ENCODE measurements at places on chromosomes 5 and 9.

DNA sequence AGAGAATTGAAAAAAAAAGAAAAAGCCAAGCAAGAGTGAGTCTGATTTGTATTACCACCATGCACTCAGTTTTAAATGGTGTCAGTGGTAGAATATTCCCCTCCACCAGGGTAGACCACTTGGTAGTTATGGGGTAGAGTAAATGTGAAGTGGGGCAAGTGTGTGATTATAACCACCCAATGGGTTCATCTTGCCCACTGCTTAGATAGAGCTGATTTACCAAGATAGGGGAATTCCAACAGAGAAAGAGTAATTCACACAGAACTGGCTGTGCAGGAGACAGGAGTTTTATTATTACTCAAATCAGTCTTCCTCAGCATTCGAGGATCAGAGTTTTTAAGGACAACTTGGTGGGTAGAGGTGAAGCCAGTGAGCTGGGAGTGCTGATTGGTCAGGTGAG, 113.3 kb upstream of the RAI14 start:
- no peak for DNase-seq

DNA sequence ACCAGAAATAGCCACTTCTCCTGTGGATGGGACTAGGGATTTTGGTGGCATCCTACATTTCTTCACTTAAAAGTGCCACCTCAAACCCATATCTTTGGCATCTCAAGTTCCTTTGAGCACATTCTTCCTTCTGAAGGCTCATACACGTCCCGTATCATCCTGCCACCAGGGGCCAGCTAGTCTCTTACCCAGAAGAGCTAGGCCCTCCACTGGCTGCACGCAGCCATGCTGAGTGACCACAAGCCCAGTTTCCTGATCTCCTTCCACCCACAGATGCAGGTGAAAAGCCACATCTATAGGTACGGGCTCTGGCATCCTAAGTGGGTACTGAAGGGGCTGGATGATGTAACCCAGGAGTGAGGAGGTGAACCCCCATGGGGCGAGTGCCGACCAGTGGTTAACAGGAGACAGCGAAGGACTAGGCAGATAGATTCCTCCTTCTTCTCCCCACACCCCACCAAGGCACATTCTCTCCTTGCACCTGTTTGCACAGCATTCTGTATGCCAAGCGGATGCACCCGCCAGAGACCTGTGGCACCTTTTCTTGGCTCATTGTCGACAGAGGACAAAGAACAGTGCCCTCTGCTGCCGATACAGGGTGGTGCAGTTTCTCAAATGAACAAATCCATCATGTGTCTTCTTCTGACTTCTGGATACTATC, 14.4 kb upstream of the SCGB3A1 start:
- DNase-seq, result peak; percentile 17

GRCh38 chr5:31990081-31990650, 184.0 kb downstream of the GOLPH3 start:
- DNase-seq, result no peak

DNA sequence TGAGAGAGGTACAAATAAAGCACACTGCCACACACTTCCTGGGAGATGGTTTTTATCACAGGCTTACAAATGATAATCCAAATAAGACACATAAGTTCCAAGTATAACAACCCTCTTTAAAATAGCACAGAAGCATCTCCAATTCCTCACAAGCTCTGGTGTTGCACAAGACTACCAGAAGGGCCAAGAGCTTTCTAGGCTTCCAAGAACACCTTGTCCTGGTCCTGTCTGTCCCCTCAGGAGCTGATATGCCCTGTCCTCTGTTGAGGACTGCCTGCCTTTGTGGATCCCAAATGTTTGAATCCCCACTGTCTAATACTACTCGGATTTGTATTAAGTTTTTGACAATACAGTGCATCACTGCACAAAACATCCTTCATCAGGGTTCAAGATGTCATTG, 110.1 kb downstream of the SPOCK1 start:
- DNase-seq, result no peak

DNA sequence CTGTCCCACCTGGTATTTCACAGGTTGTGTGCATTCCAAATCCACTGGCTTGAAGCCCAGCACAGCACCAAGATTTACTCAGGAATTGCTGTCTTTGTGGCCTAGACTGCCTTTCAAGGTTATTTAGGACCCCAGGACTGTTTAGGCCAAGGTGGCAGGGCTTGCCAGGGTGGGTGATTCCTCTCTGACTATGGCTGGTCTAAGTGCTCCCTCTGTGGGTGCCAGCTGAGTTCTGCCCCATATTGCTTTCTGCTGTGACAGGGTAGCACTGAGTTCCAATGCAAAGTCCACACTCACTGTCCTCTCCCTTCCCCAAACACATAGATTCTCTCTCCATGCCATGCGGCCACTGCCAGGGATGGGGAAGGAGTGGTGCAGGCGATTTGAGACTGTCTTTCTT, 318.2 kb downstream of the EFNA5 start:
- DNase-seq, result no peak

DNA sequence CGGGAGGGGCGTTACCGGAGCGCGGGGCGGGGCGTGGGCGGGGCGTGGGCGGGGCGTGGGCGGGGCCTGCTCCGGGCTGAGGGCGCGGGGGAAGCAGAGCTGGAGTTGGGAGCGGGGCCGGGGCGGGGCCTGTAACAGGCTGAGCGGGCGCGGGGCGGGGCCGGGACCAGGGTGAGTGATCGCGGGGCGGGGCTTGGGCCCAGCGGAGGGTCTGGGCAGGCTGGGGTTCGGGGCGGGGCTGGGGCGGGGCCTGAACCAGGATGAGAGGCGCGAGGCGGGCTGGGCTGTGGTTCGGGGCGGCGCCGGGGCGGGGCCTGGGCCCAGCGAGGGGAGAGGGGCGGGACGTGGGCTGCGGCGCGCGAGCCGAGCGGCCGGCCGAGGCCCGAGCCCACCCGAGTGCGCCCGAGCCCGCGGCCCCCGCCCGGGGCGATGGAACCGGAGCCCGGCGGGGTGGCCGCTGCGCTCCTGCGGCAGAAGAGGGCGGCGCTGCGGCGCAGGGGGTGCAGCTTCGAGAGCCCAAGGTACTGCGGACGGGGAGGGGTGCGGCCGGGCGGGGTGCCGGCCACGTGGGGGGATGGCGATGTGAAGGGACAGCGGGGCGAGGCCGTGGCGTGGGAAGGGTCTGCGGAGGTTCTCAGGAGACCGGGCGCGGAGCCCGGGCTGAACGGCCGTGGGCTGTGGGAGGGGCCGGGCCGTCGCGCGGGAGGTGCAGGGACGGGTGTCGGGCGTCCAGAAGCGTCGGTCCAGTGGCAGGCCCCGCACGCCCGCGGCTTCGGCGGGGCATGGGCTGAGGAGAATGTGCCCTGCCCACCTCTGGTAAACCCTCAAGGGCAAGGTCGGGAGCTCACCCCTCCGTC, 39.5 kb upstream of the GARNL3 start:
- peak; percentile 91 for DNase-seq

DNA sequence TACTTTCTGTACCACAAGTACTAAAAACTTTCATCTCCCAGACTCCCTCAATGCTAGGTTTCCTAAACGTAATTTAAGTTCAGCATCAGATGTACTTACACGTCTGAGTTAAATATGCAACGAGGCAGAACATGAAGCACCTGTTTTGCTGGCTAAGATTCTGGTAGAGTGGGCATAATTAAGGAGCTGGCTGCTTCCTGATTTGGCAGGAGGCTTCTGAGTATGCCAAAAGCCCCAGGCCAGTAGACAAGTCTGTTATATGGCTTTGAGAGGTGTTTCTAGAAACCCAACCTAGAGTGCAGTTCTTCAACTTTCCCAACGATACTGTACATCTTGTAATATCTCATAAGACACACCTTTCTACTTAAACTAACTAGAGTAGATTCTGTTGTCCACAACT, 13.6 kb downstream of the TICAM2 start:
- DNase-seq, result no peak

DNA sequence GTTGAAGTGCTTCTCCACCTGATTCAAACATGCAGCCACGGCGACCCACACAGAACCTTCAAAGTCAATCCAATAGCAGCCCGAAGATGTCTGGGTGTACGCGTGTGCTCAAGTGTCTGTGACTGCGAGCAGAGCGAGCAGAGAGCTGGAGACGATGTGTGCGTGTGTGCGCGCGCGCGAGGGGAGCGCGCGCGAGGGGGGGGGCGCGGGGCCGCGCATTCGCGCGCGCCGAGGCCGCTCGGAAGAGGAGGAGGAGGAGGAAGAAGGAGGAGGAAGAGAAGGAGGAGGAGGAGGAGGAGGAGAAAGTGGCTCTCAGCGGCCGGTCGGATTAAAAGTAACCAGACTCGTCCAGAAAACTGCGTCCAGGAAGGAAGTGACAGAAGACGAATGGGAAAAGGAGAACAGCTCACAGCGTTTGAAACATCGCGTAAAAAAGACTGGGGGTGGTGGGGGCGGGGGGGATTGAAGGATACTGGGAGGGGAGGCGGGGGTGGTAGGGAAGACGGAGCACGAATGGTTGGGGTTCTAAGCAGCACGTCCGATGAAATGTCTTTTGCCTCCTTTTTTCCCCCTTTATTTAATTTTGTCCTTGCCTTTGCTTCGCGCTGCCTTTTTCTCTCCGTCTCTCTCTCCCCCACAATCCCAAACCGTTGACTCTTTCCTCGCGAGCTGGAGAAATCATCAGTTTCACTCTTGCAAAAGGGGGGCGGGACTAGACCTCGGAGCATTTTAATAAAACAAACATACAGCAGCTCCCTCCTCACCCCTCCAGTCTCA, at the start of gene MEF2C:
Gene MEF2C, minus strand, starts transcription at position 126 of the 777 bp plus-strand sequence. CDS start 59,396 bp downstream, outside the sequence.
- peak; percentile 63 for DNase-seq

DNA sequence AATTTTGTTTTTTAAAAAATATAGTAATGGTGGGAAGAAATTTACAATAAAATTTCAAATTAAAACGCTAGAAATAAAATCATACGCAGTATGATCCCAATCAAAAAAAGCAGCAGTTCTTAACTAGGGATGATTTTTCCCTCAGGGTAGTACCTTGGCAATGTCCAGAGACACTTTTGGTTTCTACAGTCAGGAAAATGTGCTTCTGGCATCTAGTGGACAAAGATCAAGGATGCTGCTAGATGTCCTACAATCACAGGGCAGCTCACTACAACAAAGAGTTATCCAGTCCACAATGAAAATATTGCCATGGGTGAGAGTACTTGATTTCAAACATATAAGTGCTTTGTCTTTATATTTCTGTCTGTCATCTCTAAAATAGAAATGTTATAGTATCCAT, 400.2 kb upstream of the SGCD start:
- DNase-seq, result no peak

GRCh38 chr5:80453366-80453765, 34.5 kb upstream of the FAM151B start:
- DNase-seq, result no peak

- DNase-seq, result no peak
Measured at GRCh38 chr9:137030538-137031527, 1.1 kb downstream of the FUT7 start.

- peak; percentile 60 for DNase-seq
Measured at GRCh38 chr5:55187370-55187769, 14.4 kb upstream of the CDC20B start.

- no peak for DNase-seq
Measured at GRCh38 chr5:2169850-2170760, 287.4 kb upstream of the IRX4 start.

- DNase-seq, result no peak
Measured at GRCh38 chr5:141492168-141492885, 3.4 kb downstream of the PCDHGC5 start.

DNA sequence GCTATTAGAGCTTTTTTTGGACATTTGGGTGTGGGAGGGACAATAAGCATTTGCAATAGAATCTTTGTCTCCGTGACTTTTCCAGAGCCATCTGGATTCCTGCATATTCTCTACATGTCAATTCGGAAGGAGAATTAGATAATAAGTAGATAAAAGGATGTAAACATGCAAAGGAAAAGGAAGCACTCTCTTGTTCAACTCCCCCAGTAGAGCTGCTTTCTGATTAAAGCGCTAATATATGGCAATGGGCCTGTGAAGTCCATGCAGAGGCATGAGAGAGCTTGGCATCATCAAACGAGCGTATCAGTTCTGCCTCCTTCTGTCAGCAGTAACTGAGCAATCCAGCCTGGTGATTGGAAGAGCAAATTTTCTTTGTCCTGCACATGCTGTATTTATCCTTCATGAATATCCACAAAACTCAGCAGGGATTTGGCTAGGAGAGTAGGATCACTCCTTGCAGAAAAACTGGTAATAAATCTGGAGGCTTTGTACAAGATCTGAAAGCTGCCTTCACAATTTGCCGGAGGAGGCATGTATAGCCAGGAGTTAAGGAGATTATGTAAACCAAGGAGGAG, 1752.9 kb downstream of the MAT2B start:
- DNase-seq, result no peak

DNA sequence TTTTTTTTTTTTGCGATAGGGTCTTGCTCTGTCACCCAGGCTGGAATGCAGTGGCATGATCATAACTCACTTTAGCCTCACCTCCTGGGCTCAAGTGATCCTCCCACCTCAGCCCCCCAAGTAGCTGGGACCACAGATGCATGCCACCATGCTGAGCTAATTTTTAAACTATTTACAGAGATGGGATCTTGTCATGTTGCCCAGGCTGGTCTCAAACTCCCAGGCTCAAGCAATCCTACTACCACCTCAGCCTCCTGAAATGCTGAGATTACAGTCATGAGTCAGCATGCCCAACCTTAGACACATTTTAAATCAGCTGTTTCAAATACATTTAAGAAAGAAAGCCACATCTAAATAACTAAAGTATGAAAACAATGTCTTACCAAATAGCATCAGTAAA, 439.0 kb downstream of the EBF1 start:
- no peak for DNase-seq

DNA sequence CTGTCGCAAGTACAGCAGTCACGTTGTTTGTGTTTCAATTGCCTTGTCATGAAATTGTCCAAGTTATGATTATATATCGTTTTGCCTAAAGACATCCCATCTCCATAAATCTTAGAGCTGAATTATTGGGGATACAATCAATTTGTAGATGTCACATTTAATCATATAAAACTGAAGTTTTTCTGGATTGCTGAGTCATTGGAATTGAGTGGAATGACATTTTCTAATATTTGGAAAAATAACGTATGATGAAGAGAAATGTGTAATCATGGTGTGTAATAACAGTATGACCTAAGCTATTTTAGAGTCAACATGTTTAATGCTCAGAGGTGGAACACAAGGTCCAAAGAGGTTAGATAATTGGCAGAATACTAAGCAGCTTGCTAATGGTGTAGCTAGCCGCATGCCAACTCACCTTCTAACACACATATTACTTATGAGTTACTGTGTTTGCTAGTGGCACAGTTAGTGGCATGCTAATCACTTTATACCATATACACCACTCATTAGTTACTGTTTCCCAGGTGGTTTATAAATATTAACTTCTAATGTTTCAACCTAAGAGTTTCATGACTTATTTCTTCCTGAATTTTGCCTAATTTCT, 473.1 kb upstream of the GRAMD2B start:
- no peak for DNase-seq

All from NCI-H774 (cell line).